ENCODE measurements at places on chromosomes 5 and 9.

DNA sequence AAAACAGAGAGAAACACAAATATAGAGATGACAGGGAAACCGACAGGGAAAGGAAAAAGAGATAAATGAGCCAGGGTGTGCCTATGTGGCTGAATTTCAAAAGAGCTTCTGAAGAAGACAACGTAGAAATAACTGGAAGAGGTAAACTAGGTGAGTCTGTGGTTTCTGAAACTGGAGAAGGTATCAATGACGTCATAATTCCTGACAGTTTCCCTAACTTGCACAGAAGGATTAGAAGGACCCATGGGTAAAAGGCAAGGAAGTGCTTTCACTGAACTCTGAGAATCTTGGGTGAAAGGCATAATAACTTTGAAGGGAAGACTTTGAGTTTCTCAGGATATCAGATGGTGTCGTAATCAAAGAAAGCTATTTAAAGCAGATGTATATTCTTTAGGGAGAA lies 790.8 kb upstream of the NUDT12 start:
- no peak for DNase-seq

DNA sequence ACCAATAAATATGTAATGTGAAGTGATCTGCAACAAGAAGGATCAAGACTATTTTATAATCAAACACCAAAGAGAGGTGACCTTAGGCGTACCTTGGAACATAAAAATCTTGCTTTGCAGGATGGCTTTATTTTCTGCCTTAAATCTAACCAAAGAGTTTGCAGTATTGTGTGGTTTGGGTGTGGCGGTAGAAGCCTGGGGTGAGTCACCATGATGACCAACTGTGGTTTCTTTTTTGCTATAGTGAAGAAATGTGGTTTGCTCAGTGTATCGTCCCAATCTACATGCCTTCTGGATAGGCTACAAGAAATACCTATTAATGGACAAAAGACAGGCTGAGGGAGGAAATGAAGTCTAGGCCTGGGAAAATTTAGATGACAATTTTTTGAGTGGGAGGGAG lies 5.1 kb upstream of the CAST start:
- no peak for DNase-seq

DNA sequence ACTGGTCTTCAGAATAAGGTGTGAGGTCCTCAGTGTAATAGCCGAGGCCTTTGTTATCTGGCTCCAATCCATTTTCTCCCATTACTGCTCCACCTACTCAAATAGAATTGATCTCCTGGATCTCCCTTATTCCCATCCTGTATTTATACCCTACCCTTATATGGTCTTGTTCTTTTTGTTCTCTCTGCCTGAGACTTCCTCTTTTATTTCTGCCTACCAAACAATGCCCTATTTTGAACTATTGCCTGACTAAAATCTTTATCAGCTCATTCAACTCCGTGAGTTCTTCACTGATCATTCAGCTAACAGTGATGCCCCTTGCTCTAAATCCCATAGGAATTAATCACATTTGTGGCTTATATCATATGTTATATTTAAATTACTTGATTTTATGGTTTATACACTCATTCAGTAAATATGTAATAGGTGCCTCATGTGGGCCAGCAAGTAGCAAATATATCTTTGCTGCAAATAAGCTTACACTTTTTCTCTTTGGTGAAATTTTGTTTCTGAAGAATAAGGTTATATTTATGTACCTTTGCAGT lies 417.5 kb upstream of the MEF2C start:
- no peak for DNase-seq

DNA sequence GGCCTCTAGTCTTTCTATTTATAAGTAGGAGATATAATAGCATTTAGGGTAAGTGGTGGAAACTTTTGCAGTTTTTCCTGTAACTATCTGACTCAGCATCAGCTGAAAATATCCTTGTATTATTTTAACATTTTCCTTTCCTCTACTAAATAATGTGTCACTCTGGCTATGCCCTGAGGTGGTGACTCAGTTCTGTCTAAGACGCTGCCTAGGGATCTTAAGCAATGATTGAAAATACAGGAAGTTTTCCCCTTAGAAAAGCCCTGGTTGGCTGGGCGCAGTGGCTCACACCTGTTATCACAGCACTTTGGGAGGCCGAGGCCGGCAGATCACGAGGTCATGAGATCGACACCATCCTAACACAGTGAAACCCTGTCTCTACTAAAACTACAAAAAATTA lies 9.3 kb upstream of the EDIL3 start:
- no peak for DNase-seq

DNA sequence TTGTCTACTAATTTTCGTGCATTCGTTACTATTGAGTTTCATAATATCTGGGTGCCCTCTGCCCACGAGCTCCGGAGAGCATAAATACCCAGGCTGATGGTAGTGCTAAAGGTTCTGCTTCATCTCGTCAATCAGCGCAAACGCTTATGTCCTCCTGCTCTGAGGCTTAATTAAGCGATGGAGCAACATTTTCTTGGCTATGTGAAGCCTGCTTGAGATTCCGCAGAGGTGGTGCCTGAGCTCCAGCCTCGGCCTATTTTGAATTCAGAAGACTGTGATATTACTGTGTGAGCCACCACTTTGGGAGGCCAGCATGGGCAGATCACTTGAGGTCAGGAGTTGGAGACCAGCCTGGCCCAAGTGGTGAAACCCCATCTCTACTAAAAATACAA lies 44.8 kb downstream of the ANXA2R start:
- DNase-seq: no peak

Measured in NCI-H1417 treated with DMSO at 0.1 percent for 48 hours (cell line).